ENCODE measurements at places on chromosomes 2 and 18. TPM values are rescaled to one million over a fixed set of nuclear protein-coding genes. Genes with fewer than 3 reads are reported as not detected.

Gene CTAGE1
- total RNA-seq: 8.9 TPM

Gene ANKRD30B
- total RNA-seq: 1.4 TPM

Gene DSC1
- total RNA-seq: 19.3 TPM

Gene ANKRD30BL
- 1.7 TPM for total RNA-seq

Gene OSBPL6
- 0.96 TPM for total RNA-seq

Gene IL36A
- total RNA-seq: not detected

Gene GRB14
- 0.48 TPM for total RNA-seq

Gene FBLN7
- total RNA-seq: 1.2 TPM

Gene PLCD4
- total RNA-seq: 7.2 TPM

Gene GCFC2
- 22.9 TPM for total RNA-seq

Gene IL36G
- not detected for total RNA-seq

Gene TIA1
- 106 TPM for total RNA-seq

Gene MROH2A
- total RNA-seq: not detected

Gene GALR1
- 3.6 TPM for total RNA-seq

Gene PLCL1
- 13.5 TPM for total RNA-seq

Gene RNU2-63P
- not detected for total RNA-seq

Gene GPR155
- 9.9 TPM for total RNA-seq

Gene SP5
- 3.9 TPM for total RNA-seq

Gene RGPD4
- total RNA-seq: 2.2 TPM

Gene GPR45
- not detected for total RNA-seq

Gene RNF152
- total RNA-seq: 19.3 TPM

Gene CCDC141
- total RNA-seq: 5.3 TPM

Gene TCF4
- total RNA-seq: 136 TPM

Gene LBX2
- not detected for total RNA-seq

Gene LONRF2
- 3.4 TPM for total RNA-seq

Gene METTL8
- 12.3 TPM for total RNA-seq

Gene DSG1
- 26.5 TPM for total RNA-seq

Gene FECH
- total RNA-seq: 37.3 TPM

Gene BOLA3
- 17.6 TPM for total RNA-seq

Gene IL1B
- total RNA-seq: 3.1 TPM

Gene IL36RN
- total RNA-seq: 6.0 TPM

Gene M1AP
- 1.9 TPM for total RNA-seq

Gene LYPD1
- 0.72 TPM for total RNA-seq

Gene SLC25A12
- 32.0 TPM for total RNA-seq

Gene SMIM21
- total RNA-seq: not detected

Gene HOXD13
- 4.8 TPM for total RNA-seq

Gene CCDC148
- 3.6 TPM for total RNA-seq

Gene GULP1
- total RNA-seq: 64.3 TPM

Gene IL37
- total RNA-seq: not detected

Gene ADGRF3
- 0.48 TPM for total RNA-seq

Gene MEP1B
- 2.6 TPM for total RNA-seq

Gene CDH2
- total RNA-seq: 53.4 TPM

Gene AGXT
- 0.48 TPM for total RNA-seq

Gene NCOA1
- total RNA-seq: 34.9 TPM

Gene FHL2
- 64.0 TPM for total RNA-seq

Gene ASAP2
- 11.3 TPM for total RNA-seq

Gene FBXO48
- total RNA-seq: 2.4 TPM

Gene CPO
- not detected for total RNA-seq

Gene DOK6
- 13.7 TPM for total RNA-seq

Gene CNTNAP5
- 2.6 TPM for total RNA-seq

All from umbilical cord (tissue), 2 donors.